ENCODE measurements at places on chromosomes 11 and 22. TPM values are rescaled to one million over a fixed set of nuclear protein-coding genes. Genes with fewer than 3 reads are reported as not detected.

Gene PLAAT4
- 4.0 TPM for polyA plus RNA-seq

Gene BLID
- polyA plus RNA-seq: not detected

Gene C22orf23
- polyA plus RNA-seq: 0.10 TPM

Gene OR51B4
- polyA plus RNA-seq: not detected

Gene MS4A1
- polyA plus RNA-seq: not detected
